ENCODE measurements at places on chromosomes 7 and 10.

DNA sequence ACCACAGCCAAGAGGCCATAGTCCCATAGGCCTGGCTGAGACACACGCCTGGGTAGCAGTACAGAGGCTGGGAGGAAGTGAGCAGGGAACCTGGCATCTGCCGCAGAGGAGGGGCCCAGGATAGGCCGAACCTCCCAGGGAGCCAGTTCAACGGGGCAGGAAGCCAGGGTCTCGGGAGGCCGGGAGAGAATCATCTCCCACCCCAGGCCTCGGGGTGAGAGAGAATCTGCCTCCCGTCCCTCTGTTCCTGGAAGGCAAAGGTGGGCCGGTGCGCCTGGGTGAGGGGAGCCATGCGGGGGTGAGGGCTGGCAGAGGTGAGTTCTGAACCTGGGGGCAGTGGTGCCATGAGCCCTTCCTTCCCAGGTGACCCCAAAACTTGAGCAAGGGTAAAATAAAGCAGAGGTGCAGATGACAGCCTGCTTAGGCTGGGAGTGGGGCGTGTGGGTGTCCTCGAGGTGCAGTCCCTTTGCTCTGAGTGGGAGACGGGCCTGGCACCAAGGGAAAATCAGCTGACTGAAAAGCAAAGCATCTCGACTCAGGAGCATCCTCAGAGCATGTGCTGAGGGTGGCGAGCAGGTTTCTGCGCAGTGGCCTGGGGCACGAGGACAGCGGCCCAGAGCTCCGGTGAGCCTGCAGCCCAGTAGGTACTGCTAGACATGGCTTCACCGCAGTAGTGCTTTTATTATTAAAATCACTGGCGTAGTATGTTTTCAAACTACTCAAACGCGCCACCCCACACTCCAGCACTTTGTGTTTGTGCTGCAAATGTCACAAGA is 15.5 kb downstream of the AGAP3 start:
- DNase-seq: no peak

DNA sequence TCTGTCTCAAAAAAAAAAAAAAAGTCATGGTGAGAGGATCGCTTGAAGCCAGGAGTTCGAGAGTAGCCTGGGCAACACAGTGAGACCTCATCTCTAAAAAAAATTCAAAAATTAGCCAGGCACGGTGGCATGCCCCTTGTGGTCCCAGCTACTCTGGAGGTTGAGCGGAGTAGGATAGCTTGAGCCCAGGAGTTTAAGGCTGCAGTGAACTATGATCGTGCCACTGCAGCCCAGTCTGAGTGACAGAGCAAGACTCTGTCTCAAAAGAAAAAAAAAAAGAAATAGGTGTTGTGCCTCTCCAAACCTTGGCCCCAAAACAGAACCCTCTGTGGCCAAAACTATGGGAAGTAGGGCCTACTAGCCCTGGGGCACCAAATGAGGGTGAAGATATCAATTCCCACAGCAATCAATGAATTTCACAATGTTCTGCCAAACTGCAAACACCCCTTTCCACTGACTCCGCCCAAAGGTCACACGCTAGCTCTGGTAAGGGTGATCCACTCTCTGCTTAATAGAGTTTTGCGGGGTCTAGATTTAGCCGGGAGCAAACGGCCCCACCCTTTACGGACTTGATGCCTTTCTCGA is 16.9 kb downstream of the SSC4D start:
- no peak for DNase-seq

- DNase-seq: no peak
These were observed 20.9 kb upstream of the MGMT start for GRCh38 chr10:129446183-129446581.

- no peak for DNase-seq
These were observed 191.9 kb upstream of the AGK start for GRCh38 chr7:141359262-141359661.

- DNase-seq: no peak
These were observed 73.1 kb upstream of the PTER start for GRCh38 chr10:16363741-16364140.

- no peak for DNase-seq
These were observed 122.5 kb downstream of the HECW1 start for GRCh38 chr7:43234968-43235367.
